ENCODE measurements at places on chromosomes 16 and 17. TPM values are rescaled to one million over a fixed set of nuclear protein-coding genes. Genes with fewer than 3 reads are reported as not detected.

DNA sequence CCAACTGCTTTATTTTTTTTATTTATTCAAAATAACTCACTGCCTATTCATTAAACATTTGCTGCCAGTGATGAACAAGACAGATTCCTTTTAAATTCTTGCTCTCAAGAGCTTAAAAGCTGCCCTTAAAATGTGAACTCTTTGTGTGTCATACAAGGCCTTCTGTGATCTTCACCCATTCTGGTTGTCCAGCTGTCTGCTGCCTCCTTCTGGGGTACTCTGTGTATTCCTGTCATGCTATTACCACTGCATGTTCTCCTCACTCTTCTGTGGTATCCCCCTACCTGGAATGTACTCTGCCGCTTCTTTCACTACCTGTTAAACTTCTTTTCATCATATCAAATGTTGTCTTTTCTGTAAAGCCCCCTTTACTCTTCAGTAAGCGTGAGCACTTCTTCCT is 165.8 kb downstream of the CHD9 start:
- H3K27me3 ChIP-seq: no peaks in the 10 kb centered on the region
- peak overlapping the region; percentile 63 for H3K27ac ChIP-seq
- DNase-seq: no peak
- H3K36me3 ChIP-seq: peaks cover 13% of the 10 kb centered on the region

DNA sequence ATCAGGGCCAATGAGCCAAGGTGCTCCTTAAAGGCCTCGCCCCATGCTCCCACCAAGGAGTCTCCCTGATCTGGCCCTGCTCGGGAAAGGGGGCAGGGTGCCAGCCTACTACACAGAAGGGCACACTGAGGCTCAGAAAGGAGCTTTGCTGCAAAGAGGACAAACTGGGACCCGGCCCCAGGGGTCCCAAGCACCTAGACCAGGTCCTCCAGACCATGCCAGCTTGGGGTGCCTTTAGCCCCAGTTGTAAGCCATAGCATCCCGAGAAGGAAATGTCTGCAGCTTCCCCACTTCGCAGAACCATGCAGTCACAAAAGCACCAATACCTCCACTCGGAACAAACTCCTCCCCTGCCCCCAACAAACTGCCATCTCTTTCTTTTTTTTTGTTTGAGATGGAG is 74.8 kb upstream of the CDC42EP4 start:
- H3K4me3 ChIP-seq: no peak overlapping the region
- no peak overlapping the region for H3K27ac ChIP-seq
- no peaks in the 10 kb centered on the region for H3K4me1 ChIP-seq

DNA sequence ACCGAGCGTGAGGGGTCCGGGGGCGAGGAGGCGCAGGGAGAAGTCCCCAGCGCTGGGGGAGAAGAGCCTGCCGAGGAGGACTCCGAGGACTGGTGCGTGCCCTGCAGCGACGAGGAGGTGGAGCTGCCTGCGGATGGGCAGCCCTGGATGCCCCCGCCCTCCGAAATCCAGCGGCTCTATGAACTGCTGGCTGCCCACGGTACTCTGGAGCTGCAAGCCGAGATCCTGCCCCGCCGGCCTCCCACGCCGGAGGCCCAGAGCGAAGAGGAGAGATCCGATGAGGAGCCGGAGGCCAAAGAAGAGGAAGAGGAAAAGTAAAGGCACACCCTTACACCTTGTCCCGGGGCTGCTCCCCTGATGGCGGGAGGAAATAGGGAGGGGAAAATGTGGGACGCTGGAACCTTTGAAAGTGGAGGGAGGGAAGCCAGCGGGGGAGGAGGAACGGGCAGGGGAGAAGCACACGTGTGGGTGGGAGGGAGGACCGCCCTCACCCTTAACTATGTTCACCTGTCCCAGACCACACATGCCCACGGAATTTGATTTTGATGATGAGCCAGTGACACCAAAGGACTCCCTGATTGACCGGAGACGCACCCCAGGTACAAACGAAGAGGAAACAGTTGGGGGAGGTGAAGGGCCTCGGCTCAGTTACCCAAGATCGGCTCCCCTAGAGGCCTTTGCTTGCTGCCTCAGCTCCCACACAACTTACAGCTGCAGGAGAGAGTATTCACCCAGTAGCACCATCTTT is 916 bp downstream of the PAGR1 start:
- peak overlapping the region; percentile 91 for H3K4me3 ChIP-seq
- peak; percentile 96 for DNase-seq

DNA sequence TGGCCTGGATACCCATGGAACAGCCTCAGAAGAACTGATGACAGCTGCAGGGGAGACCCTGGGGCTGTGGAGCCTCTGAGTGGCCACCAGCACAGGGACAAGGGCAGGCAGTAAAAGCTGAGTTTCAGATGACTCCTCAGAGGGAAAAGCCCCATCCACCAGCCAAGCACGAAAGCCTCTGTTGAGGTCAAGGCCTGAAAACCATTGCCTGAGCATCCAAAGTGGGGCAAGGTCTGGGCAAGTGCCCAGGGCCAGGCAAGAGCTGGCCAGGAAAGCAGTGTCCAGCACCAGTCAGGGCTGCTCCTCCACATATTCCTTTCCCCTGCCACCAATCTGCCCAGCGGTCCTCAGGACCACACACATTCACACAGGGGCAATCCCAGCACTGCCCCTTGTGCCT is 16.4 kb downstream of the ATP6V0D1 start:
- H3K4me3 ChIP-seq: no peak overlapping the region
- no peak overlapping the region for H3K27ac ChIP-seq
- no peaks in the 10 kb centered on the region for H3K27me3 ChIP-seq

DNA sequence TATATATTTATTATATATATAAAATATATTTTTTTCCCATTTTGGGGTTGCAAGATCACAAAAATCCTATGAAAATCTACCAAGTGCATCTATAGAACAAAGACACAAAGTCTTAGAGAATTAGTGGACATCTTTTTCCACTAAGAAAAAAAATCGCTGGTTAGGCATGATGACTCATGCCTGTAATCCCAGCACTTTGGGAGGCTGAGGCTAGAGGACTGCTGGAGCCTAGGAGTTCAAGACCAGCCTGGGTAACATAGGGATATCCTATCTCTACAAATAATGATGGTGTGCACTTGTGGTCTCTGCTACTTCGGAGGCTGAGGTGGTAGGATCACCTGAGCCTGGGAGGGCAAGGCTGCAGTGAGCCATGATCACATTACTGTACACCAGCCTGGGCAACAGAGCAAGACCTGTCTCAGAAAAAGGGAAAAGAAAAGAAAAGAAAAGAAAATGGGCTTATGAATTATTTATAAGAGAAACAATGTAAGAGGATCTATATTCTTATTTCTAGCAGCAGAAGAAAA is 185.1 kb upstream of the PSMD7 start:
- DNase-seq: no peak
- no peaks in the 10 kb centered on the region for H3K4me1 ChIP-seq
- H3K27ac ChIP-seq: no peak overlapping the region
- H3K27me3 ChIP-seq: no peaks in the 10 kb centered on the region
- H3K4me3 ChIP-seq: no peak overlapping the region

DNA sequence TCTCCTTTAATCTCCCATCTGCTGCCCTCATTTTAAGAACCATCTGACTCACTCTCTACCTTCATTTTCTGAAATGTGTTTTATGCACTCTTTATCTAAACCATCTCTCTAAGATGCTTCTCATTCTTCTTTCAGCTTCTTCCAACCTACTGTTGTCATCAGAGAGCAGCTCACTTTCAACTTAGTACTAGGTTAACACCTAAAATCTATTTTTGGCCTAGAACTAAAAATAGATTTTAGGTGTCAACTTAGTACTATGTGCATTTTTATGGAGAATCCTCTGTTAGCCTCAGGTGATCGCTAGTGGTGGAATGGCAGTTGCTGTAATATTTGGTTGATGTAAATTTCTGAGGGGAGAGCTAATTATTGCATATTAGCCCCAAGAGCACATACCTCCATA is 277.1 kb downstream of the KCNJ2 start:
- no peaks in the 10 kb centered on the region for H3K4me1 ChIP-seq
- no peaks in the 10 kb centered on the region for H3K27me3 ChIP-seq
- no peak for DNase-seq
- no peak overlapping the region for H3K4me3 ChIP-seq

GRCh38 chr17:41965694-41966462 is 717 bp upstream of the CNP start:
- DNase-seq: peak; percentile 87
- no peaks in the 10 kb centered on the region for H3K27me3 ChIP-seq
- H3K4me1 ChIP-seq: peaks cover 32% of the 10 kb centered on the region
- H3K36me3 ChIP-seq: peaks cover 26% of the 10 kb centered on the region
- peak overlapping the region; percentile 88 for H3K4me3 ChIP-seq
- peak overlapping the region; percentile 44 for H3K27ac ChIP-seq

DNA sequence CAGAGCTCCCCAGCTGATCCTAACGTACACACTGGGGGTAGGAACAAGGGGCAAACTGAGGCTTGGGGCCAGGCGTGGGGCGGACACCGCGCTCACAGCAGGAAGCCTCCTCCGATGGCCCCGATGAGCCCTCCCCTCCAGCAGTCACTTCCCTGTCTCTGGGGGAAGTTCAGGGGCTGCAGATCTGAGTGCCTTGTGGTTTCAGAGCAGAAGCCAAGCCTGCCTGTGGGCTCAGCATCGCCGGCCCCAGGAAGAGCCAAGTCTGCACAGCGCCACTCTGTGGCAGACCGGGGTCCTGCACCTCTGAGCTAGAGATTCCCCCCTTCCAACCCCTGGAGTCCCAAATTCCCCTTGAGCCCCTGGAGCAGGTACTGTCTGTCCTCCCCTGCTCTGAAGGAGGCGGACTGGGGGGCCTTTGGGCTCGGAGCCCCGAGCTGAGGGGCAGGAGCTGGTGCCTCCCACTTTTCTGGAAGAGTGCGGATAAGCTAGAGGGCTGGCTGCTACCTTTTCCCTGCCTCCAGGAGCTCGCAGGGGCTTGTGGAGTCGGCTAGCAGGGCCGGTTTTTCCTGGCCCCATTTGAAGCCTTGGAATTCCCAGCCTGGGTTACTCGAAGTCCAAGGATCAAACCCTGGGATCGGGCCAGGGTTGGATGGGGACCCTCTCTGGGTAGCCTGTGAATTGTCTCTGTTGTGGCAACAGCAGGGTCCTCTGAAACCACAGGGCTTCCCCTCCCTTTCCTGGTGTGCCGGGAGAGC is 2.9 kb downstream of the GSE1 start:
- peak; percentile 99 for DNase-seq
- no peak overlapping the region for H3K4me3 ChIP-seq
- no peak overlapping the region for H3K27ac ChIP-seq
- H3K36me3 ChIP-seq: no peaks in the 10 kb centered on the region
- no peaks in the 10 kb centered on the region for H3K27me3 ChIP-seq

DNA sequence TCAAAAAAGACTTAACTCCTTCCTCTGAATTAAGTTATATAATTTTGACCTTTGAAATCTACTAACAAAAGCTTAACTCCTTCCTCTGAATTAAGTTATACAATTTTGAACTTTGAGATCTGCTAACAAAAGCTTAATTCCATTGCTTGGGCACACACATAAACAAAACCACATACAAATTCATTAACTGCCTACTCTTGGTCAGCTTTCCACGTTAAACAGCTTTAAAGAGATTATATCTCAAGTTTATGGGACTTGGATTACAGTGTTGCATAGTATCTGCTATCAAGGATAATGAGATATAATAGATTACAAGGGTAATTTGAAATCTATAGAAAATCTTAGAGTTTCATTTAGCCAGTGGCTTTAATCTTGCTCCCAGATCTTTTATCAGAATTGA is 23.5 kb downstream of the COX10 start:
- no peak overlapping the region for H3K4me3 ChIP-seq
- no peaks in the 10 kb centered on the region for H3K27me3 ChIP-seq
- H3K36me3 ChIP-seq: no peaks in the 10 kb centered on the region
- peaks cover 13% of the 10 kb centered on the region for H3K4me1 ChIP-seq
- H3K27ac ChIP-seq: no peak overlapping the region

DNA sequence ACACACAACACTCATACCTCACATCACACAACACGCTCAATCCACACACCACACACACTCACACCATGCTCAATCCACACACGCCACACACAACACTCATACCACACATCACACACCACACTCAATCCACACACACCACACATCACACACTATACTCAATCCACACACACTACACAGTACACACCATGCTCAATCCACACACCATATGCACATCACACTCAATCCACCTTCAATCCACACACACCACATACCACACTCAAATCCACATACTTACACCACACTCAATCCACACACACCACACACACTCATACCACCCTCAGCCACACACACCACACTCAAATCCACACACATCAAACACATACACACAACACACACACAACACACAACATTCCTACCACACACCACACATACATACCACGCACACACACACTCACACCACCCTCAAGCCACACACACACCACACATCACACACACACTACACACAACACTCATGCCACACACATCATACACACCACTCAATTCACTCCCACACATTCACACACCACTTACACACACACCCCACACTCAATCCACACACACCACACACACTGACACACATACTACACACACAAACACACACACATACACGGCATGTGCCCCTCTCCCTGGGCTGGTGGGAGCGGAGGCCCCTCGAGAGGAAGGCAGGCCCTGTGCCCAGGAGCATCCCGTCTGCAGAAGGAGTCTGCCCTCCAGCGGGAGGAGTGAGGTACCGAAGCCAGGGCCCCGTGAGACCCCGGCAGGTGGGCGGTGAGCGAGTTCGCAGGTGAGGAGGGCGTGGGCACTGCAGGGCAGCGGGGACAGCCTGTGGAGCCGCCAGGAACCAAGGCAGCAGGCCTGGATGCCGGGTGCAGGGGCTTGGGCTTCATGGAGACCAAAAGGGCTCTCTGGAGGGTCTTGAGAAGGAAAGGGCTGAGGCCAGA is 33.1 kb upstream of the RPTOR start:
- H3K4me1 ChIP-seq: peaks cover 20% of the 10 kb centered on the region
- peak; percentile 57 for DNase-seq
- no peaks in the 10 kb centered on the region for H3K36me3 ChIP-seq
- no peaks in the 10 kb centered on the region for H3K27me3 ChIP-seq
- H3K4me3 ChIP-seq: no peak overlapping the region

- peak; percentile 78 for DNase-seq
- peak overlapping the region; percentile 68 for H3K27ac ChIP-seq
- H3K4me3 ChIP-seq: no peak overlapping the region
- peaks cover 36% of the 10 kb centered on the region for H3K4me1 ChIP-seq
- H3K36me3 ChIP-seq: no peaks in the 10 kb centered on the region
Measured at GRCh38 chr17:13365331-13365730, 236.4 kb downstream of the HS3ST3A1 start.

DNA sequence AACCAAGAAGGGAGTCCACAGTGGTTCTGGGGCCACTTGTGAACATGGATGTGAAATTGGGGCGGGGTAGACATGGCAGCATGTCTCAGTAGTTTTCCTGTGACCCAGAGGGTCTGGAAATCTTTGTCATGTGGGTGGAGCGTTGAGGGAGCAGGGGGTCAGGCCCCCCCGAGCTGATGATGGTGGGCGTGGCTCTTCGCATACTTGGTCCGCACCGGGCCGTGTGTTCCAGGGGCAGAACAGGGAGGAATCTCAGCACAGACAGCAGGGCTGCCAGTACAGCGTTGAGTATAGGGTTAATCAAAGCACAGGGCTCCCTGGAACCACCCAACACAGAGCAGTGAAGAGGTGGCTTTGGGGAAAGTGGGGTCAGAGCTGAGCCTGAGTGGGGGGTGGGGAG is 267.5 kb downstream of the SEC14L1 start:
- H3K4me1 ChIP-seq: peaks cover 75% of the 10 kb centered on the region
- no peak overlapping the region for H3K4me3 ChIP-seq
- no peaks in the 10 kb centered on the region for H3K27me3 ChIP-seq
- peaks cover 23% of the 10 kb centered on the region for H3K36me3 ChIP-seq
- no peak for DNase-seq

GRCh38 chr16:77297996-77298395 is 98.8 kb downstream of the SYCE1L start:
- H3K27ac ChIP-seq: peak overlapping the region; percentile 85
- no peaks in the 10 kb centered on the region for H3K36me3 ChIP-seq
- no peaks in the 10 kb centered on the region for H3K27me3 ChIP-seq
- no peak overlapping the region for H3K4me3 ChIP-seq
- no peak for DNase-seq

DPEP1 gene
- 0.29 TPM for total RNA-seq

OSGIN1 gene
- 3.6 TPM for total RNA-seq

GUCY2D gene
- total RNA-seq: not detected

NEK8 gene
- 7.2 TPM for total RNA-seq

TIGD7 gene
- total RNA-seq: 3.8 TPM

Measured in osteoblast (primary cell).